ENCODE measurements at places on chromosomes 3 and 15.

GRCh38 chr3:115689928-115690327 lies 66.6 kb downstream of the GAP43 start:
- no peak for DNase-seq

GRCh38 chr3:18098960-18099587 lies 326.1 kb downstream of the SATB1 start:
- no peak for DNase-seq

- DNase-seq = no peak
These were observed 67.7 kb downstream of the SCN5A start for GRCh38 chr3:38581774-38582173.

GRCh38 chr3:95280711-95281352 lies 1218.0 kb downstream of the NSUN3 start:
- no peak for DNase-seq

DNA sequence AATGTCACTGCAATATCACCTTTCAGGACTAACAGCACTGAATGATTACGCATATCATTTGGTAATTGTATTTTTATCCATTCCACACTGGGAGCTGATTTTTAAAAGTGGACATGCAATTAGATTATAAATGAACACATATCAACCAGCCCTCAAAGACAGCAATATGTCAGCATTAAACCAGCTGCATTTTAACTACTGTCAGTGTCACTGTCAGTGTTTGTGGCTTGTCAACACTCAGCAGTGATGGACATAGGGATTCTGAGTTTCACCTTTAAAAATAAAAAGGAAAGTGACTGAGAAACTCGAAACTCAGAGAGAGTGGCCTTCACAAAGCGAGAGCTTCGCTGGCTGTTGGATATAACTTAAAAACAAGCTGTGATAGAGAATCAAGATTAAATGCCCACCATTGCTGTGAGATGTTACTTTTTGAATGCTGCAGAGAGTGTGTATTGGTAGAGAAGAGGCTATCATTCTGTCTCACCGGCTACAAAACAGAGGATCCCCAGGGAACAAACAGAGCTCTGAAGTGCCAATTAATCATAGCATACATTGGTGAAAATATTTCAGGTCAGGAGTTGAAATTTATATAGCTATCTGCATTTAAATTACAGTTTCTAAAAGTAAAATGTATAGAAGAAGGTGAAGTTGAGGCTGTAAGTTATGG lies 635.8 kb downstream of the SQOR start:
- DNase-seq = no peak

DNA sequence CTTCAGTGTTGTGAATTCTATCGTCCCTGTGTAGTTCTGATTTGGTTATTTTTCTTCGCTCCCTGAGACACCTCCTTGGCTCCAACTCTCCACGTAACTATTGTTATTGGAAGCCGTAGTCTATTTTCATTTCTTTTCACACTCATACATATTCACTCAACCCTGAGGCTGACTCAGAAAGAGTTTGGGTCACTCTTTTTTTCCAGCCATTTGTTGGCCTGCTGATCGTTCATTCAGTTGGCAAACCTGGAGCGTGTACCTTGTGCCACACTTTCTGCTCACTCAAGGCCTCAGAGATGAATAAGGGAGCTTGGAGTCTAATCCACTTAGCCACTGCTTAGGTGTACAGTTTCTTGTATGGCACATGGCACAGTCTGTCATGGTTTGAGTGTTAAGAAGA lies 22.4 kb downstream of the GYG1 start:
- DNase-seq = no peak

GRCh38 chr3:184188080-184188479 lies 2.1 kb downstream of the ABCF3 start:
- no peak for DNase-seq

GRCh38 chr3:19190602-19191001 lies 42.3 kb downstream of the KCNH8 start:
- no peak for DNase-seq

DNA sequence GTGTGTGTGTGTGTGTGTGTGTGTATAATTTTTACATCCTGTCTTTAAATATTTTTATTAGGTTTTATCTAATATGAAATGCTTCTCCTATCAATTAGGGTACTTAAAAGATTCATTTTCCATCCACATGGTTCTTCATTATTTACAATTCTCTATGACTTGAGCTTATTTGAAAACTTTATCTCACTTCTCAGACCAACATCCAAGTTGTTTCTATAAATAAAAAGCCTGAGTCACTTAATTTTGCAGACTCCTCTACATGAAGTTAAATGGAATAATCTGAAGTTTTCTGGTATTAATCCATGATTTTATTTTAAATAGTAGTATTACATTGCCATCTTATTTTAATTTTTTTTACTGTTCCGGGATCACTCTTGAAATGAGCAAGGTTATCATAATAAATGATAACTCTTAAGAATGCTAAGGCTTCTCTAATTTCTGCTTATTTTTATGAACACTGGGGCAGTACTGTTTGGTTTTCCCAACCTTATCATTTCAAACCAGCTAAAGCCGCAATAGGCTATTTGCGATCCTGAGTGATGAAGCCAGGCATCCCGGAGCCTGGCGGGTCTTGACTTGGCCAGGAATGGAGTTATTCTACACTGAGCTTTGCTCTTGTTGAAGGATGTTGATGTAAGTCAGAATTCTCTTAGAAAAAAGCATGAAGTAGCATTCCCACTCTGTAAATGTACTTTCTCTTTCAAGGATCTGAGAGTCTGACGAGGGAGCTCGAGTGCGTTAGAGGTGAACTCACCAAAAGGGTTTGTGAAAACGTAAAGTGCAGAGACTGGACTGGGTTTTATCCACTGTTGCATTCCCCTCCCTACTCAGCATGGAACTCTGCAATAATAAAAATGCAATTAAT lies 220.2 kb upstream of the LRTM1 start:
- DNase-seq = no peak

DNA sequence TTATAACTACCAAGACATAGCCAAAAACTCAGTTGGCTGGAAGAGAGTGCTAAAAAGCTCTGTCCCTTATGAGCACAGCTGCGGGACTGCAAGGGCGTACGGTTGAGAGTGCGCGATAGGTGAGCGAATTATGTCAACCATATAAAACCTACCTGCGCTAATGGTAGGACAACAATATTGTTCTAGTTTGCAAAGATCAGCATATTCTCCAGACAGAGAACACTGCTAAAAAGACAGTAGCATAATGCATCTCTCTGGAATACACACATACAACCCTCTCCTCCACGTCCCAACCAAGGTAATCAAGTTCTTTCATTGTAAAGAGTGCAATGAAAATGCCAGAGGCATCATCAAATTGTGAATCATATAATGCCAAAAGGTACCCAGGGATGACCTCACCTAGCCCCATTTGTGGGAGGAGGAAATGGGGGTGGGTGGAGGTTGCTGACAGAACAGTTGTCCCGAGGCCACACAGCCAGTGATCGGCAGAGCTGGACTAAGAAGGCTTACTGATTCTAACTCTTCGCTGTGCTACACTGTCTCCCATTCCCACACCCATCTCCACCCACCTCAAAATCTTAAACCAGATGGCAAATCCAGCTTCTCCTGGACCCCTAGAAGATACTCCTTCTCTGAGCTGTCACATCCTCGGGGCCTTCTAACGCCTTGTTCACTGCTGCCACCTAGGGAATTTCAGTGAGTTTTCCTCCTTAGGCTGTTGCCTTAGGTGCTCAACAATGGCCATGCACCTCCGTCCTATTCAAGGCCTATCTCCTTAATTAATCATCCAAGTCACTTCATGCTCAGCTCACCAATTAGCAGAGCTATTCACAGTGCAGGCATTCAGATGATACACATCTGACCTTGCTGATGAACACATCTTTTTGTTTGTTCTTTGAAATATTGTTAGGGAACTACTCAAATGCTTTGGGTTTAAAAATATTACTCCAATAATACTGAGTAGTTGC lies 60.7 kb downstream of the RPL22L1 start:
- peak; percentile 39 for DNase-seq

DNA sequence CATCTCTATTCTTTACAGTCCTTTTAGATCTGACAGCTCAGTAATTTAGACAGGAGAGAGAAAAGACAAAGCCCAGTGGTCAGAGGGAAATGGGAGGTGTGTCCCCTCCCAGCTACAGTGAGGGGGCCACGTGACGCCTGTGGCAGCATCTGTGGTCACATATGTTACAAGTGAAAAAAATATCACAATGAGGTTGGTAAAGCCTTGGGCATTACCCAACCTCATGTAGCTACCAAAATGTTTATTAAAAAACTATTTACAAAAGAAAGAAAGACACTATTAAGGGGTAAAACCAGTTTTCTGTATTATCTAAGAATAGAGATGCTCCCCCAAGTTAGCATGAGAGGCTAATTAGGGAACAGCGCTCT lies 42.9 kb upstream of the PLCL2 start:
- DNase-seq = no peak

DNA sequence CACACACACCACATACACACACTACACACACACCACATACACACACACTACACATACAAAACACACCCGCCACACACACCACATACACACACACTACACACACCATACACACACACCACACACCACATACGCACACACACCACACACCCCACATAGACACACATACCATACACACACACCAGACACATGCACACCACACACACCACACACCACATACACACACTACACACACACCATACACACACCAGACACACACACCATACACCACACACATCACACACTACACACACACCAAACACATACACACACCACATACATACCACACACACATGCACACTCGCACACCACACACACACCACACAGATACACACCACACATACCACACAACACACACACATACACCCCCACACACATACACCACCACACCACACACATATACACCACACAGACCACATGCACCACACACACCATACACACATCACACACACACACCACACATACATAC lies 26.3 kb downstream of the CPN2 start:
- no peak for DNase-seq

- no peak for DNase-seq
These were observed 69.4 kb downstream of the SRGAP3 start for GRCh38 chr3:9179826-9180763.

GRCh38 chr15:52184721-52185120 lies 6.5 kb downstream of the GNB5 start:
- no peak for DNase-seq

GRCh38 chr3:51748327-51748726 lies 30.7 kb downstream of the IQCF6 start:
- no peak for DNase-seq

DNA sequence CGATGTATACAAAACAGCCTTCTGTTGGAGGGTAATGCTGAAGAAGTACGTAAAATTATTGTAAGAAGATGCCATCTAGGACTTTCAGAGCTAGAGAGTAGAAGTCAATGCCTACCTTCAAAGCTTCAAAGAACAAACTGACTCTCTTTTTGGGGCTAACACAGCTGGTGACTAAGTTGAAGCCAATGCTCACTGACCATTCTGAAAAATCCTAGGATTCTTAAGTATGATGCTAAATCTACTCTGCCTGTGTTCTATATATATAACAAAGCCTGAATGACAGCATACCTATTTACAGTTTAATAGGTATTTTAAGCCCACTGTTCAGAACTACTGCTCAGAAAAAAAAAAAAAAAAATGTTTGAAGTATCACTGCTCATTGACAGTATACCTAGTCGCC lies 18.9 kb downstream of the ADPGK start:
- DNase-seq = no peak

DNA sequence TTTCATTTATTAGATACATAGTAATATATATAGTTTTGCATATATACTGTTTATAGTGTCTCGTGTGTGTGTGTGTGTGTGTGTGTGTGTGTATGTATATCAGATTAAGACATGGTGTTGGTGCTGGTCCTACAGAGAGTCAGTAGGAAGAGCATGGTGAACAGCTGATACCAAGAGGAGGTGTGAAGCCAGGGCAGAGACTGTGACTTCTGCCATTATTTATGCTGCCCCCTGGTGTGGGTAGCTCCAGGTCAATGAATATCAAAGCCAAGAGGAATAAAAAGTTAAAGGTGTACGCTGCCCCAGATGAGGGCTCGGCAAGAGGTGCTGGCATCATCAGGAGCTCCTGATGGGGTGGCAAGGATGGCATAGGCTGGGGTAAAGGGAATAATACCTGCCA lies 299.5 kb upstream of the RASGRP1 start:
- DNase-seq = no peak

- no peak for DNase-seq
These were observed 123.0 kb downstream of the LIPC start for GRCh38 chr15:58554758-58555157.

Data from right kidney (tissue), 9 donors.